Fibroblast of upper back skin (primary cell): ENCODE measurements at places on chromosomes 16 and 17.
A peak's percentile ranks its signal among the peaks of the same experiment; 100 is the strongest.

DNA sequence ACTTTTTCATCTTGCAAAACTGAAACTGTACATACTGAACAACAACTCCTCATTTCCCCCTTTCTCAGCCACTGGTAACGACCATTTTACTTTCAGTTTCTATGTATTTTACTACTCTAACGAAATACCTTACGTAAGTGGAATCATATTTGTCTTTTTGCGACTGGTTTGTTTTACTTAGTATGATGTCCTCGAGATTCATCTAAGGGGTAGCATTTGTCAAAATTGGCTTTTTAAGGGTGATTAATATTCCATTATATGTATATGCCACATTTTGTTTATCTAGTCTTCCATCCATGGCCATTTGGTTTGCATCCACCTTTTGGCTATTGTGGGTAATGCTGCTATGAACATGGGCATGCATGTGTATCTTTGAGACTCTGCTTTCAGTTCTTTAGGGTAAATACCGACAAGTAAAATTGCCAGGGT, 10.4 kb downstream of the KPNB1 start:
- DNase-seq: no peak

GRCh38 chr17:62692159-62692651, 64.7 kb downstream of the MRC2 start:
- DNase-seq: no peak

DNA sequence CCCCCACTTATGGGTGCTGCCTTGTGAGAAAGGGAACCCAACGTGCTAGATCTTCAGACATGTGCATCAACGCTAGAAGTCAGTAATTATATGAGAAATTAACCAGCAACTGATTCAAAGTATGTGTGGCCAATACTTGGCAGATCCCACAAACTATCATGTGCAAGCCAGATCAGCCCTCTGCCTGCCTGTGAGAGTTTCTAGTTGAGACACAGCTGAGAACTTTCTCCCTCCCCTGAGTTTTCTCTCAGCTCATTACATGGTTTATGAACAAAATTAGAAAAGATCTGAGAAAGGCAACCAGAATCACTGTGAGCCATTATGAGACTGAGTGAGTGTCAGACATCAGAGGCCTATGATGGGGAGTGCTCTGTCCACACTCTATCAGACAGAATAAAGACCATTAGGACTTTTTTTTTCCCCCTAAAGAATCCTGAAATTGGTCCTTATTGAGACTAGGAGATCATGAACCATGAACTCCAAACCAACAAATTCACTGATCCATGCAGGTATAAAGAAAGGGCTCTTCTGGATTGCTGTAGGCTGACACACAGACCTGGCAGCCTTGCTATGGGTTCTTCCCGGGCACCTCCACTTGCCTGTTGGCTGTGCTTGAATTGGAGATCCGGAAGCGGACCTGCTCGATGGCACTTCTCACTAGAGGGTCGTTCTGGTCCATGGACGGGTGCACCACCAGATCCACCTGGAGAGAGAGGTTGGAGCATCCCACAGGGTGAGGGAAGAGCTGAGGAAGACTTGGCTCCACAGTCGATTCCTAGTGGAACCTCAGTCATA, 51.5 kb downstream of the GTF3C1 start:
- peak; percentile 17 for DNase-seq

- DNase-seq: no peak
Observed at GRCh38 chr17:35981908-35982330, 622 bp upstream of the CCL16 start.
